Adipocyte (in vitro differentiated cells): ENCODE measurements at places on chromosomes 1 and 21.

DNA sequence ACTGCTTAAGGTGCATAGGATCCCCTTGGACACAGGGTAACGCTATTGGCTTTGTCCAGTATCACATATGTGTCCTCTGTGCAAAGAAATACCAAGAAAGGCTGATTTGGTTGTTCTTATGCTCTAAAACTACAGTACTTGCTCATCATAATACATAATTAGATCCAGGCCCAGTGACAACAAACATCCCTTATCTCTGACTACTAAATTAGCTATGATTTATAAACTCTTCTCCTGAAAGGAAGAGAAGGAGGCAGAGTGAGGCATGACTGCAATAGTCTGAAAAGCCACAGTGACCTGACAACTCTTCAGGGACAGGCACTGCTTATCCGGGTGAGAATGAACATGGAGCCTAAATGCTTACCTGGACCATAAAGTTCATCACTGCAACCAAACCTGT lies 30.7 kb downstream of the MGST3 start:
- peak; percentile 5 for DNase-seq

GRCh38 chr1:11301601-11302000 lies 28.6 kb downstream of the UBIAD1 start:
- no peak for DNase-seq

- no peak for DNase-seq
These were observed 71.1 kb upstream of the IFNAR2 start for GRCh38 chr21:33158654-33159053.

GRCh38 chr1:225406976-225407725 lies 20.7 kb downstream of the LBR start:
- no peak for DNase-seq

- peak; percentile 59 for DNase-seq
These were observed 130.8 kb downstream of the HMCN1 start for GRCh38 chr1:185864889-185865517.

- no peak for DNase-seq
These were observed 303.6 kb downstream of the MATN1 start for GRCh38 chr1:30419831-30420230.

DNA sequence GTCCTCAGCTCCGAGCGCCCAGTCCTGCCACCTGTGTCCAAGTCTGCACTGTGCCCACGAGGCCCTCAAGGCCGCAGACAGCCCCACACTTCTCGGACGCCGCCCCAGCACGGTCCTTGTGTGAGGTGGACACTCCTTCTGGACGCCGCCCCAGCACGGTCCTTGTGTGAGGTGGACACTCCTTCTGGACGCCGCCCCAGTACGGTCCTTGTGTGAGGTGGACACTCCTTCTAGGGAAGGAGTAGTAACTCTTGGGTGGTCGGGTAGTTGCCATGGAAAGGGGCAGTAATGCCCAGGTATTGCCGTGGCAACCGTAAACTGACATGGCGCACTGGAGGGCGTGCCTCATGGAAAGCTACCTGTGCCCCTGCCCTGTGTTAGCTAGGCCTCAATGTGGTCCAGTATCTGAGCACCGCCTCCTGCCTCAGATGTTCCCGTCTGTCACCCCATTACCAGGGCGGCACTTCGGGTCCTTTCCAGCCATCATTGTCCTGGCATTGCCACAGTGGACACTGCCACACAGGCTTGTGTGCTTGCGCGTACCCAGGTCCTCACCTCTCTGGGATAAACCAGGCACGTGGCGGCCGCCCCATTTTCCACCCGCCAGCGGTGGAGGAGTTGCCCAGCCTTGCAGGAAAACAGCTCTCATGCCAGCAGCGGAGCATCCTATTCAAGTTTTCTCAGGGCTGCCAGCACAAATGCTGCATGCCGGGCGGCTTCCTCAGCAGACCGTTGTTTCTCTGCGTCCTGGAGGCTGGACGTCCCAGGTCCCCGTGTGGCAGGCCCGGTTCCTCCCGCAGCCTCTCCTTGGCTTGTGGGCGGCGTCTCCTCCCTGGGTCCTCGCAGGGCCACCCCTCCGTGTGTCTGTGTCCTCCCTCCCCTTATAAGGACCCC lies 40.8 kb upstream of the POFUT2 start:
- DNase-seq = no peak

DNA sequence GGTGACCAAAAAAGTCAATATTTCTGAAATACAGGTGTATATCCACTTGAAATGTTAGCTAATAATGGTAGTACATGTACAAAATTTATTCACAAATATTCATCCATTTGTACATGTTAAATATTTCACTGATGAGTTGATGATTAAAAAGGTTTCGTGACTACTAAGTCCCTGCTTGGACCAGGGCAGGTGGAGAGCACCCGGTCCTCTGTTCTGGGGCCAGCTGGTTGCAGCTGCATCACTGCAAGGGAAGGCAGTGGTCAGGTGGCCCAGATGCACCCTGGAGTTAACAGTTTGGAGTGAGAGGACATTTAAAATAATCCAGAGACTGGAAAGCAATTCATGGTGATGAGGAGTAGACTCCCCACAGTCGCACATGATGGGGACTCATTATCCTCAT lies 141.2 kb downstream of the ZBTB18 start:
- DNase-seq = no peak

- peak; percentile 44 for DNase-seq
These were observed 75.6 kb downstream of the XCL2 start for GRCh38 chr1:168468042-168468809.

GRCh38 chr1:157969697-157970485 lies 23.6 kb upstream of the KIRREL1 start:
- DNase-seq = peak; percentile 84
